NCI-H345 (cell line): ENCODE measurements at places on chromosomes 4 and X.
A peak's percentile ranks its signal among the peaks of the same experiment; 100 is the strongest.

DNA sequence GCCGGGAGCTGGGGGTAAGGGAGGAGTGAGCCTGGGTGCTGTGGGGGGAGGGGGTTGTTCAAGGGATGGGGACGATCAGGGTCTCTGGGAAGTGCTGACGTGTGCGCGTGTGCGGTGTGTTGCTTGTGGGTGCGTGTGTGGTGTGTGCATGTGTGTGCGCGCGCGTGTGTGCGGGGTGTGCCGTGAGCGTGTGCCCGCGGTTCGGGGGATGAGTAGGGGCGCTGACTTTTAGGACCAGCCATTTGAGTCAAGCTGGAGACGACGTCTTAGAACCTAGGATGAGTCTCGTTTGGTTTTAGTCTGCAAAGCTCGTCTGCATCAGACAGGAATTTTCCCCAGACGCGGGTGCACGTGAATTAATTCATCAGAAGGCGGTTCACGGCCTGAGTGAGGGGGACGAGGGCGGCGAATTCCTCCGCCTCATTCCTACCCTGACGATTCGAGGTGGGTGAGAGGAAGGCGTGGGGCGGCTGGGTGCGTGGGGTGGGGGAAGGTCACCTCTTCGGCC, 950 bp upstream of the TMEM271 start:
- no peak for DNase-seq

DNA sequence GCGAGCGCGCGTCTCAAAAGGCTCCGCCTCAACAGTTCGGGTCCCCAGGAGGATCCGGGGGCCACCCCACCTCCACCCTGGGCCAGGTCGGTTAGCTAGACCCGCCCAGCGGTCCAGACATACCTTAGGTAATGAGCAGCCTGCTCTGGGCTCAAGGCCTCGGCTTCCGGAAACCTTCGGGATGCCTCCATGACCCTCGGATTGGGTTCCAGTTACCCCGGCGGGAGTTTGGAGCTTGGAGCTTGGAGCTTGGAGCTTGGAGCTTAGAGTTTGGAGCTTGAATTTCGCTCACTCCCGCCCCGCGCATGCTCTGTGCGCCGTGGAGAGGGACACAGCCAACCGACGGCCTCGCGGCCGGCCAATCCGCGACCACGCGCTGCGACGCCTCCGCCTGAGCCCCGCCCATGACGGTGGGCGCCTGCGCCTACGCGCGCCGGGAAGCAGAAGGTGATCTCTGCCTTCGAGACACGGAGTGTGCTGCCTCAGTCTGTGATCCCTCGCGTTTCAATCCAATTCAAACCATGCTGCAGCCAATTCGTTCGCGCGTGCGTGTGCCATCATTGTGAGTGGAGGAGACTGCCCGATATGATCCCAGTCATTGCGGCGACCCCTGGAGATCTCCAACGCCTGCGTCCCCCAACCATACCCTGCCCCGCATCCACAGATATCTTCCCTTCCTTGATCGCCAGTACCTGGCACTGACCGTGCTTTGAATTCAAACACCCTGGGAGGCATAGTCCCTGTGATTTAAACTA, at the start of gene ERCC6L:
Gene ERCC6L, minus strand, starts transcription at position 307 of the 755 bp plus-strand sequence. Its CDS starts 116 bp downstream, at position 191.
- peak; percentile 89 for DNase-seq

DNA sequence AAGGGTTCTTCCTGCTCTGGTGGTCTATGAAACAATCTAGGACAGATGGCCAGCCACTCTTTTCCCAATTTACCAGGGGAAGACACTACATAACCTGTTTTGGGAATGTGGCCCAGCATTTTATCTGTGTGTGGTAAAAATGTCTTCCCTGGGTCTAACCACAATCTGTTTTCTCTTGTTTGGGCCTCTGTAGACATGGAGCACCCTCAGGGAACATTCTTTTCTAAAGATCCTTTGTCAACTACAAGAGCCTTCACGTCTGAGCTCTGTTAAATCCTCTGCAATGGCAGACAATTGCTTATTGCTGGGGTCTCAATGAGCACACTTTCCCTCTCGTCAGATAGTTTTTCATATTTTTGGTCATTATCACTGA, 35.5 kb downstream of the PLAC1 start:
- no peak for DNase-seq

DNA sequence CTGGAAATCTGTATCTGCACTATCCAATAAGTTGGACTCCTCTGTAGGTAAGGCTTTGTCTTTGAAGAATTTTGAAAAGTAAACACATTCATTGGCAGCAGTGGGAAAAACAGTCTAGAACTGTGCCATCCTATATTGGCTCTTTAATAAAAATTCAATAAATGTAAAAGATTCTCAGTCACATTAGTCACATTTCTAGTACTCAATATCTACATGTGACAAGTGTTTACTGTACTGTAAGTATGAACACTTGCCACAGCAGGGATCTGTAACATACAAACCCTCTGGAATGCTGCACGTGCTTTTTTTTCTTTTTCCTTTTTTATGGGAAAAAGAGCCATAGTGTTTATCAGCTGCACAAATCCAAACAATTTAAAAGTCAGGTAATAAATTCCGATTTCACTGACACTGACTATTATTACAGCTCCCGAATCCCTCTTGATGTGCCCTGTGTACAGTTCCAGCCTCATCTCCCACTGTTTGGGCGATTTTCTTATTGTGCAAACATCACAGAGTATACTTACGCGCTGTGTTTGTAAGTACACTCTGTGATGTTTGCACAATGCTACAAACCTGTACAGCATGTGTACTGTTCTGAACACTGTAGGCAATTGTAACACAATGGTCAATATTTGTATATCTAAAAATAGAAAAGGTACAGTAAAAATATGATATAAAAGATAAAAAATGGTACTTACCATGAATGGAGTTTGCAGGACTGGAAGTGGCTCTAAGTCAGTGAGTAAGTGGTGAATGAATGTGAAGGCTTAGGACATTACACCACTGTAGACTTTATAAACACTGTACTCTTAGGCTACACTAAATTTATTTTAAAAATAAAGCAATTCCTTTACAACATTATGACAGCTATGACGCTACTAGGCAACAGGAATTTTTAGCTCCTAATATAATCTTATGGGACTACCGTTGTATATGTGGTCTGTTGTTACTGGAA, 8.7 kb downstream of the PYURF start:
- DNase-seq, result peak; percentile 77

DNA sequence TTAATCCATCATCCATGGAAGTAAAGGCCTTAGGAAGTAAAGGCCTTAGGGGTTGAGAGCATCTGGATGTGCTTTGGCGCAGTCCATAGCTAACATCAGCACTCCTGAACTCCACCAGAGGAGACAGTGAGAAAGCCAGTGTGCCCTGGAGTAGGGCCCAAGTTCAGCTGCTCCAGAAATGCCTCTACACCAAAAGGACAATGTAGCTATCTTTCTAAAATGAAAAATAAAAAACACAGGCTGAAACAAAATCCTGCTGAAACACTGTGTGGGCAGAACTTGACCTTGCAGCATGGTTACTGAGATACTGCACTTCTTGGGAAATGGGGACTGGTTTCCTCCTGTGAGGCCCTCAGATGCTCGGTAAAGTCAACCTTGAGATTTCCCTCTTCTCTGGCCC, 29.3 kb downstream of the SH3RF1 start:
- DNase-seq, result no peak

- DNase-seq, result no peak
Observed at GRCh38 chr4:21454201-21454600, 494.4 kb downstream of the KCNIP4 start.
